ENCODE measurements at places on chromosomes 1 and 21.

DNA sequence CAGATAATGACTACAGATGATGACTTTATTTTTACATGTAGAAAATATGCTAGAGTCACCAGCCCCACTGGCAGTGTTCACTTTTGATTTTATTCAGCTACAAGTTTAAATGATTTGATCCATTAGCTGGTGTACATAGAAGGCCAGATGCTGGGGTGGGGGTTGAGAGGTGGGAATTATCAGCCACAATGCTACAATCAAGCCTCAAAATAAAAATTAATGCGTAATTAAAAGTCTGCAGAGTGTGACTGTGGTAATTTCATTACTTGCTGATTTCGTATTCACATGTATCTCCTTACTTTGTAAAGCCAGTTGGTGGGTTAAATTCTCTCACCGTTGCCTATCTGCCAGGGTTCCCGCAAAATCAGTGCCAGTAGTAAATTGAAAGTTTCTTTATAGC, 109.3 kb downstream of the GALNT2 start:
- DNase-seq, result no peak

- DNase-seq, result no peak
These were observed 66.1 kb upstream of the SERBP1 start for GRCh38 chr1:67496329-67496728.

GRCh38 chr1:29380532-29380931, 144.2 kb downstream of the PTPRU start:
- DNase-seq, result no peak

- no peak for DNase-seq
These were observed 28.6 kb upstream of the OPRD1 start for GRCh38 chr1:28783363-28783762.

DNA sequence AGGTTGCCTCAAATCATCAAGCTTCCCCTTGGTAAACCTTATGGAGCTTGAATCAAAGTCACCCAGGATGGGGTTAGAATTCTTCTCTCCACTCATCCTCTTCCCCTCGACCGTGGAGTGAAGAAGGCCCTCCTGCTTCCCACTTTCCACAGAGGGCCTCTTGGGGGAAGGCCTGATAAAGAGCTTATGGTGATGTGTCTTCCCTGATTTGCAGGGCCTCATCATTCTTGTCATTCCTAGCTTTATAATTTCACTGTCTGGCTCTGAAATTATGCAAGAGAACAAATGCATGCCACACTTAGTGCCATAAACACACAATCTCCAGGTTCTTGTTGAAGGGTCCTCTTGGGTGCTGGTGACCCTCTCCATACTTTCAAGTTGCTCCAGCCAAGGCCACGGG, 101.2 kb downstream of the HMGB4 start:
- no peak for DNase-seq

GRCh38 chr21:21547368-21547953, 549.3 kb downstream of the NCAM2 start:
- DNase-seq, result no peak
